ENCODE measurements at places on chromosomes 5 and 9.

DNA sequence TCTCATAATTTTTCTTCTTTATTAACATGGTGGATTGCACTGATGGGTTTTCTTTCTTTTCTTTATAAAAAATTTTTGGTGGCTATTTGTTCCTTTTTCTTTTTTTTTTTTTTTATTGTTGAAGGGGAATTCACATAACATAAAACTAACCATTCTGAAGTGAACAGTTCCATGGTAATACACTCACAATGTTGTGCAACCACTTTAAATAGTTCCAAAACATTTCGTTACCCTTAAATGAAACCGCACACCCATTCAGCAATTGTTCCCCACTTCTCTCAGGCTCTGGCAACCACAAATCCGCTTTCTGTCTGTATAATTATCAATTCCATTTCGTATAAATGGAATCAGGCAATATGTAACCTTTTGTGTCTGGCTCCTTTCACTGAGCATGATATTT, 11.7 kb upstream of the SETX start:
- no peaks in the 10 kb centered on the region for H3K4me1 ChIP-seq
- no peak for DNase-seq
- no peaks in the 10 kb centered on the region for H3K36me3 ChIP-seq
- no peak overlapping the region for H3K4me3 ChIP-seq
- no peaks in the 10 kb centered on the region for H3K27me3 ChIP-seq
- no peak overlapping the region for H3K27ac ChIP-seq

GRCh38 chr5:67409126-67409777, 212.7 kb upstream of the CD180 start:
- no peaks in the 10 kb centered on the region for H3K27me3 ChIP-seq
- H3K36me3 ChIP-seq: no peaks in the 10 kb centered on the region
- no peak overlapping the region for H3K27ac ChIP-seq
- H3K4me1 ChIP-seq: no peaks in the 10 kb centered on the region
- no peak overlapping the region for H3K4me3 ChIP-seq

DNA sequence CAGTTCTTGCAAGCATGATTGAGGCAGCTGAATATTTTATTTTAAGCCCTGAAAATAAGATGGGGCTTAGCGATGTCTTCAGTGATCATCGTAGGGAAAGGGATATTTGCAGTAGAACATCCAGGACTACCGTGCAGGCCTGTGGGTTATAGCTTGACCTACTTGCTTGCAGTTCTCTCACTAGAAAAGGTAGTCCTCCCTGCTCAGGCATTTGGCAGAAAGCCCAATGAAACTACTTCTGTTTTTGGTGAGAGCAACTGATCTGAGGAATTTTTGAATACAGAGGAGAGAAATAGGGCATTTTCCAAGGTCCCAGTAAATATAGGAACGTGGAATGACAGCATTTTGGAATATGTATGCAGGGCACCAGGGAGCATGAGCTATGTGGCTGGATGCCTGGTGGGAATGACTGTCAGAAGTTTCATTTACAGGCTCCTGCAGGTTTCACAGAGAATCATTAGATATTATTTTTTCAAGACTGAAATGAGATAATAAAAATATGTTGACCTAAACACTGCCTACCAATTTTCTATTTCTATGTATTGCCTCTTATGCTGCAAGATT, 417.9 kb upstream of the ACTBL2 start:
- H3K27ac ChIP-seq: no peak overlapping the region
- H3K36me3 ChIP-seq: no peaks in the 10 kb centered on the region
- DNase-seq: no peak
- no peaks in the 10 kb centered on the region for H3K4me1 ChIP-seq

DNA sequence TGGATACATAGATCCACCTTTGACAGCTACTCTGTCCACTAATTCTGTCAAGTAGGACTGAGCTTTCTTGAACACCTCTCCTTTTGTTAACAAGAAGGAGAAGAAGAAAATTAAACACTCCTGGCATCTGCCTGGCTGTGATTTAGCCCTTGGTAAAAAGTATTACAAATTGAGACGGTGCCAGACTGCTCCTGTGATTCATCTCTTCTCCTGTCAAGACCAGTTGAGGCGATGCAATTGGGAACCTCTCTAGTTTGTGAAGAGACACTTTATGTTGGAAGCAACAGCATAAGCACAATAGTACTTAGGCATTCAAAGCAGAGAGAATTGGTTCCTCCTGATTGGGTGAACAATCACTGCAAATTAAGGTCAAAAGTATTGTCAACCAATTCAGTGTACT, 72.7 kb downstream of the GHR start:
- no peaks in the 10 kb centered on the region for H3K36me3 ChIP-seq
- no peak for DNase-seq
- H3K27ac ChIP-seq: no peak overlapping the region
- H3K27me3 ChIP-seq: no peaks in the 10 kb centered on the region
- H3K4me3 ChIP-seq: no peak overlapping the region
- H3K4me1 ChIP-seq: no peaks in the 10 kb centered on the region

- H3K36me3 ChIP-seq: no peaks in the 10 kb centered on the region
- no peak for DNase-seq
- no peaks in the 10 kb centered on the region for H3K4me1 ChIP-seq
- no peaks in the 10 kb centered on the region for H3K27me3 ChIP-seq
These were observed 92.8 kb upstream of the VCAN start for GRCh38 chr5:83378624-83379289.

DNA sequence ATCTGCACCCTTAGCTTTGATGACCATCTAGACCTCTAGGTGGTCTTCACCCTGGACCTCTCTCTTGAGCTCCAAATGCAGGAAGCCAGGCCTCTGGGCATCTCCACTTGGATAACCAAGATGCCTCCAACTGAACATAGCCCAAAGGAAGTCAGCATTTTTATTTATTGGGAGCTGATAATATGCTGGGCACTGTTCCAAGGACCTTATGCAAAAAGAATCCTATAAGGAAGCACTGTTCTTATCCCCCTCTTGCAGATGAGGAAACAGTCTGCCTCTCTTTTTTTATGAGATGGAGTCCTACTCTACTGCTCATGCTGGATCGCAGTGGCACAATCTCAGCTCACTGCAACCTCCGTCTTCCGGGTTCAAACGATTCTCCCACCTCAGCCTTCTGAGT, 219.9 kb downstream of the CDK5RAP2 start:
- no peak overlapping the region for H3K4me3 ChIP-seq
- H3K27me3 ChIP-seq: peaks cover 2% of the 10 kb centered on the region
- H3K4me1 ChIP-seq: no peaks in the 10 kb centered on the region
- DNase-seq: no peak

- H3K4me1 ChIP-seq: no peaks in the 10 kb centered on the region
- no peak overlapping the region for H3K27ac ChIP-seq
- no peaks in the 10 kb centered on the region for H3K27me3 ChIP-seq
These were observed 38.2 kb downstream of the DAB2IP start for GRCh38 chr9:121689461-121690157.

- no peak overlapping the region for H3K27ac ChIP-seq
- no peaks in the 10 kb centered on the region for H3K36me3 ChIP-seq
- DNase-seq: no peak
- H3K4me1 ChIP-seq: no peaks in the 10 kb centered on the region
These were observed 222.4 kb downstream of the DIRAS2 start for GRCh38 chr9:90420211-90420610.

- H3K27me3 ChIP-seq: no peaks in the 10 kb centered on the region
- peaks cover 44% of the 10 kb centered on the region for H3K36me3 ChIP-seq
- DNase-seq: no peak
- H3K4me3 ChIP-seq: no peak overlapping the region
- no peaks in the 10 kb centered on the region for H3K4me1 ChIP-seq
- H3K27ac ChIP-seq: no peak overlapping the region
These were observed 55.2 kb downstream of the C9orf85 start for GRCh38 chr9:71966601-71967000.

DNA sequence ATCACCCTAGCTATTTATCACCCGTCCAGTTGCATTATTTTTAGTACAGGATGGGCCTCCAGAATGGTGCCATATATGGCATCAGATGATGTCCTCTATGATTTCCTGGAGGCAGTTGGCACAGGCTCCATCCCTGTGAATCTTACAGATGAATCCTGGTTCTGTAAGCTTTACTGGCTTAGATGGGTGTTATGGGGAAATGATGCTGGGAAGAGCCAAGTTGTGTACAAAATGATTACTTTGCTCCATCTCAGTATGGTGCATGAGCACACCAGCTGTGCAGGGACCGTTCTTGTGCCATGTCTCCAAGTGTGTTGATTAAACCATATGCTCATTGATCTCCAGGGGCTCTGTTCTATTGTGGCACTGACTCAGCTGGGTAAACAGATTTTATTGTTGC, 755.7 kb downstream of the TLR4 start:
- H3K4me3 ChIP-seq: no peak overlapping the region
- no peaks in the 10 kb centered on the region for H3K27me3 ChIP-seq
- no peaks in the 10 kb centered on the region for H3K36me3 ChIP-seq

GRCh38 chr5:105836887-105837286, 1833.8 kb downstream of the EFNA5 start:
- H3K4me1 ChIP-seq: no peaks in the 10 kb centered on the region
- H3K4me3 ChIP-seq: no peak overlapping the region
- DNase-seq: no peak

- peaks cover 34% of the 10 kb centered on the region for H3K27me3 ChIP-seq
- H3K4me3 ChIP-seq: no peak overlapping the region
- no peak for DNase-seq
- no peaks in the 10 kb centered on the region for H3K36me3 ChIP-seq
These were observed 49.5 kb downstream of the DAB2IP start for GRCh38 chr9:121700832-121701419.

DNA sequence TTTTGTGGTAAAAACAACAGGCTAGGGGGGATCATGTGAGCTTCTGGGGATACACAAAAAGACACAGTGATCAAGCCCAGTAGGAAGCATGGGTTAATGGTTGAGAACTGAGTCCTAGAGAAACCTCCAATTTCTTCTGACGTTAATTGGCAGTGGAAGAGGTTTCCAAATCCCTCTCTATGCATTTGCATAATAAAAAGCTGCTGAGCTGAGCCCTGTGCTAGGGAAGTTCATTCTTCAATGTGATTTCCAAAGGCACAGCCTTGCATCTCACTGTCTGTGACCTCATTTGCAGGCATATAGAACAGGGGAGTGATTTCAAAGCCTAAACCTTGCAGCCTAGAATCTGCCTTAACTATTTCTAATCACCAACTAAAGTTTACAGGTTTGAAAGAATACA, 812 bp downstream of the DNAH5 start:
- H3K36me3 ChIP-seq: no peaks in the 10 kb centered on the region
- no peak for DNase-seq
- H3K4me3 ChIP-seq: no peak overlapping the region
- no peak overlapping the region for H3K27ac ChIP-seq

GRCh38 chr9:98709968-98710965, 1.5 kb upstream of the GABBR2 start:
- peaks cover 3% of the 10 kb centered on the region for H3K4me1 ChIP-seq
- no peak overlapping the region for H3K4me3 ChIP-seq
- no peaks in the 10 kb centered on the region for H3K36me3 ChIP-seq
- no peak overlapping the region for H3K27ac ChIP-seq
- peak; percentile 20 for DNase-seq

DNA sequence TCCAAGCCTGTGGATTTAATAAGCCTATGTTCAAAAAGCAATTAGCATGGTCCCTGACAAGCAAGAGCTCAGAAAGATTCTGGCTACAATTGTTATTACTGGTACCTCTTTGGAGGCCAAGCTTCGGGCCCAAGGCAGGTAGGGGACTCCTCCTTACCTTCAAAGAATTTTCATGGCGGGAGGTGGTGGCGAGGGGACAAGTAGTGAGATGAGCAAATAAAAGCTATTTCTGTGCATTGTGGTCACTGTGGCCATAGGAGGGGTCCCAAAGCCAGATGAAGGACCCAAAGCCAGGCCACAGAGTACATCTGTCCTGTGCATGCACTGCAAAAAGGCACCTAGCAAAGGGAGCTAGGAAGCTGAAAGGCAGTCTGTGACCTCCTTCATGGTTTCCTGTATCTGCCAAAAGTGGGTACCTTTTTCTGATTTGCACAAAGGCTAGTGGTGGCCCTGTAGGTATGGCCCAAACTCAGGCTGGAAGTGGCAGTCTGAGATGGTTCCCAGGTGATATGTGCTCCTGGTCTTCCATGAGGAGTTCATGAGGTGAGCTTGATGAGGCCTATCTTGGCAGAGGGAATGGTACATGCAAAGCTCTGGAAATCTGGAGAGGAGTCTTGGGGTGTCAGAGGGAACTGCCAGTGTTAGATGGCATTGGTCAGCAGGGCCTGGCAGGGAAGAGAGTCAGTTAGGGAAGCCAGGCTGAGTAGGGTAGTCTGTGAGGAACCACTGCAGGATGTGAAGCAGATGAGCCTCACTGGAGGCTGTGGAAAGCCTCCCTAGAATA, 3.3 kb upstream of the CXXC5 start:
- no peaks in the 10 kb centered on the region for H3K36me3 ChIP-seq
- peaks cover 30% of the 10 kb centered on the region for H3K27me3 ChIP-seq
- no peak overlapping the region for H3K4me3 ChIP-seq
- peak; percentile 3 for DNase-seq
- no peak overlapping the region for H3K27ac ChIP-seq

DNA sequence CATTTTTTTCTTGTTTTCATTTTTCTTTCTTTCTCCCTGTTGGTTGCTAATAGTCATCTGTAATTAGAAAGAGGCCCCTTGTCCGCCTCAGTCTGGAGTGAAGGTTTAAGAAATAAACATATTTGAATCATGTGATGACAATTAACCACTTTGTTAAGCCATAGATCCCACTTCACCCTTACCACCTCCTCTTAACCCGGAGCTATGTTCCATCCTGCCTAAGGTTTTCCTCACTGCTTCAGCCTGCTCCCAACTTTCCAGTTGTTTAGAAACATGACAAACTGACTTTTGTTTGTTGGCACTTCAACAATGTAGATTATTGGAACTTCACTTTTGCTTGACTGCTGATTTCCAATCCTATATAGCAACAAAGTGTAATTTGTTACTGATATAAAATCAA, 37.4 kb upstream of the SSBP2 start:
- no peak for DNase-seq
- no peak overlapping the region for H3K4me3 ChIP-seq
- no peaks in the 10 kb centered on the region for H3K36me3 ChIP-seq

GRCh38 chr5:76622973-76623596, at the start of gene F2RL2:
F2RL2 (minus strand) TSS chr5:76623403; CDS start chr5:76623230, 173 bp downstream.
- peaks cover 5% of the 10 kb centered on the region for H3K4me1 ChIP-seq
- no peak for DNase-seq
- H3K27me3 ChIP-seq: no peaks in the 10 kb centered on the region
- H3K27ac ChIP-seq: no peak within 1 kb of the TSS

DNA sequence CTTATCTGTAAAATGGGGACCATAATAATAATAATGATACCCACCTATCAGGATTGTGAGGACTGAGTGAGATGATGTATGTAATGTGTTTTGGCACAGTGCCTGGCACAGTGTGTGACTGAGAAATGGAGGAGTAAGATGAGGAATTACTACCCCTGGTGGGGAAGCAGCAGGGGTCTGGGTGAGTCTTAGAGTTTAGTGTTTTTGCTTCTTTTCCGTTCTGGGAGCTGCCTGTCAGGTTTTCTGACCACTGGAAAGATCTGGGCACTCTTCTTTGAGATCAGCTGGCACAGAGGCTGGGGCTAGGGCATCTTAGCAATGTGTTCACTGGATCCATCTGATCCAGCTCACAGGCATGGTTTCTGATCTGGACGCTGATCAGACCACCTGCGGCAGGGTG, 8.5 kb downstream of the LCP2 start:
- H3K27me3 ChIP-seq: no peaks in the 10 kb centered on the region
- no peak overlapping the region for H3K4me3 ChIP-seq
- no peak for DNase-seq
- peak overlapping the region; percentile 98 for H3K27ac ChIP-seq
